ENCODE measurements at places on chromosomes 4 and X.

- no peaks in the 10 kb centered on the region for H3K4me1 ChIP-seq
- peak; percentile 91 for DNase-seq
- peaks cover 21% of the 10 kb centered on the region for H3K36me3 ChIP-seq
- H3K4me3 ChIP-seq: peak overlapping the region; percentile 92
Observed at GRCh38 chrX:11758400-11759171, 549 bp downstream of the MSL3 start.

GRCh38 chr4:108601106-108601505 is 19.3 kb upstream of the RPL34 start:
- no peaks in the 10 kb centered on the region for H3K36me3 ChIP-seq
- no peak overlapping the region for H3K4me3 ChIP-seq
- H3K27me3 ChIP-seq: no peaks in the 10 kb centered on the region
- DNase-seq: no peak
- H3K4me1 ChIP-seq: no peaks in the 10 kb centered on the region

DNA sequence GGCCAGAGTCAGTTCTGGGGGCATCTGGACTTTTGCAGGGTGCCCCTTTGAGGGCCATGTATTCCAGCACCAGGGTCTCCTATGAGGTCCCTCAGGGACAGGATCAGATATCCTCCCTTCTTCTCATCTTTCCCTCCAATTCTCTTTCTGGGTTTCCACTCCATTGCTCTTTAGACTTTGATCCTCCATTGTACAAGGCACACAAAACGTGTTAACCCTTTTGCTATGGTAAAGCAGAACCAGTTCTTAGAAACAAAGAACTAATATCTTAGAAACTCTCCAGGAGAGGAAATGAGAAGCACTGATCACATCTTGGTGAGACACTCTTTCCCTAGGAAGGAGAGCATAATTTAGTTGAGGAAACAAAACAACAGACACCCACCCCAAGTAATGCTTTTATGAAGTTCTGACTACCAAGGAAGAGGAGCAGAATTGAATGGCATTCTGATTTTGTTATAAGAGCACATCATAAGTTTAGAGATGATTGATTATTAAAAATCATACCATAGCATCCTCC is 200.7 kb upstream of the NPY2R start:
- H3K27ac ChIP-seq: no peak overlapping the region
- no peaks in the 10 kb centered on the region for H3K27me3 ChIP-seq
- H3K4me1 ChIP-seq: no peaks in the 10 kb centered on the region
- H3K4me3 ChIP-seq: no peak overlapping the region

GRCh38 chrX:69060631-69061408 is 104.4 kb downstream of the PJA1 start:
- H3K4me3 ChIP-seq: no peak overlapping the region
- peaks cover 2% of the 10 kb centered on the region for H3K4me1 ChIP-seq
- peak; percentile 81 for DNase-seq
- no peak overlapping the region for H3K27ac ChIP-seq

GRCh38 chr4:109820563-109820962 is 5.0 kb downstream of the GAR1 start:
- no peaks in the 10 kb centered on the region for H3K4me1 ChIP-seq
- H3K27ac ChIP-seq: no peak overlapping the region
- H3K4me3 ChIP-seq: no peak overlapping the region

GRCh38 chr4:76457885-76458284 is 22.9 kb downstream of the SHROOM3 start:
- peaks cover 10% of the 10 kb centered on the region for H3K4me1 ChIP-seq
- peak overlapping the region; percentile 99 for H3K27ac ChIP-seq
- no peak overlapping the region for H3K4me3 ChIP-seq
- H3K27me3 ChIP-seq: no peaks in the 10 kb centered on the region
